ENCODE measurements at places on chromosomes 1 and 21.

- DNase-seq: no peak
These were observed 19.2 kb downstream of the EFCAB14 start for GRCh38 chr1:46699666-46700065.

GRCh38 chr1:27795601-27796000 is 22.6 kb downstream of the STX12 start:
- no peak for DNase-seq

DNA sequence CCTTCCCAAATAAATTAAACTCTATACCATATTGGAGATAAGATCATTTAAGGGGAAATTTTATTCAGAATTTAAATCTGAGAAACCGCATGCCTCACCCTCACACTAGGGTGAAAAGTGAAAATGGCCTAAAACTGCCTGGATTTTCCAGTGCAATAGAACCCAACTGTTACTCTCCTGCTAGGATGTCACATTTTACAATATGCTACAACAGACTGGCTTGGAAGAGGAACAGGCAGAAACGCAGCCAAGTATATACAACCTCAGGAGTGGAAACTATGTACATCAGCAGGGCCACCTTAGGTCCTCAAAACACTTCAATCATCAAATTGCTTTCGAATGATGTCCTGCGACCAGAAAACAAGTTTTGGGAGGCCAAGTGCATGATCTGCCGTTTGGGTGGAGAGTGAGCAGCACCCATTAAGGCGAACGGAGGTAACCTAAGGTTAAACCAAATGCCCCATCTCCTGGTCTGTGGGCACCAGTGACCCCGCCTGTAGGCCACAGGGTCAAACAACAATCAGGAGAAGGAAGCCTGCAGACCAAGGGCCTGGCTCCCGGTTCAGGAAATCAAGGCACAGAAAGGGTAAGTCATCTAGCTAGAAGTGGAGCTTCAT is 4.9 kb downstream of the RCAN1 start:
- no peak for DNase-seq

DNA sequence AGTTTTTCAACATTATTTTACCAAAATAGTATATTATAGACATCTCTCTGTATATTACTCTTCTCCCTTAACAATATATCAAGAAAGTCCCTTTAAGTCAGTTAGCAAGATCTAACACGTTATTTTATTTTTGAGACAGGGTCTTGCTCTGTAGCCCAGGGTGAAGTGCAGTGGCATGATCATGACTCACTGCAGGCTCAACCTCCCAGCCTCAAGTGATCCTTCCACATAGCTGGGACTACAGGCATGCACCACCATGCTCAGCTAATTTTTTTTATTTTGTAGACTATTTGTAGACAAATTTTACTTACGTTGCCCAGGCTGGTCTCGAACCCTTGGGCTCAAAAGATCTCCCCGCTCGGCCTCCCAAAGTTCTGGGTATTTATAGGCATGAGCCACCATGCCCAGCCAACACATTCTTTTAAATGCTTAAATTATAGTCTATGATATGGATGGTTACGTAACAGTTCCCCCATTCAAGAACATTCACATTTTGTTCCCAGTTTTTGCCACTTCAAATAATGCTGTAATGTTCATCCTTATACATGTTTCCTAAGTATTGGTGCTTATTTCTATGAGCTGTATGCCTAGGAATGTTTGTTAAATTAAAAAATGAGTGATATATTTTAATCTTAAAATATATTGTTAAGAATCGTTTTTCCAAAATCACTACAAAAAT is 70.4 kb downstream of the TUT4 start:
- DNase-seq: no peak

DNA sequence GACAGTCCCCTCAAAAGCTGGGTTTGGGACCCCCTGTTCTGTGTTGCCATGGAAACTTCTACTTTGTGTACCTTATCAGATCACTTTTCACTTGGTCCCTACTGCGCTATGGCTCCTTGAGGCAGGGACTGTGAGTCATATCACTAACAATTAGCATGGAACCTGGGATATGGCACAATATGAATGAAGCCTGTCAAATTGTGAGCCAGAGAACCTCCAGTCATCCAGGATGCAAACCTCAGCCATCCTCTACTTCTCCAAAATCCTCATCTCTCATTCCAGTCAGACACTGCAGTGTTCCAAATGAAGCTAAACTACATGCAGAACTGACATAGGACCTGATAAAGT is 11.2 kb upstream of the CAPZB start:
- DNase-seq: no peak

GRCh38 chr1:107019166-107019565 is 37.3 kb upstream of the PRMT6 start:
- DNase-seq: no peak

- no peak for DNase-seq
These were observed 70.5 kb downstream of the RGS7 start for GRCh38 chr1:241286486-241286885.

GRCh38 chr1:10751160-10751559 is 45.3 kb downstream of the CASZ1 start:
- no peak for DNase-seq

DNA sequence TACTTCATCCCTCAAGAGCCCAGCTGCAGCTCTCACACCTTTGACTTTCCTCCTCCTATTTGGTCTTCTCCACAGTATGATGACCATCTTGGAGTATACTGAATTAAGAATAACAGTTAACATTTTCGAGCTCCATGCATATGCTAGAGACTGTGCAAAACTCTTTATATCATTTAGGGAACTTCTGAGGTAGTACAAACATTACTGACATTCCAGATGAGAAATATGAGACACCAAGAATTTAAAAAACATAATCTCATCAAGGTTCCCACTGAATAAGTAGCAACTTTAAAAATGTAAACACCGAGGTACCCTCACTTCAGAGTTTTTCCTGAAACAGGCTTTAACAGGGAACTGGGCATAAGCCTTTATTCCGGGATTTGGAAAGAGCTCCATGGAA is 22.7 kb downstream of the FMO3 start:
- DNase-seq: no peak

- DNase-seq: no peak
These were observed 30.0 kb downstream of the XCL2 start for GRCh38 chr1:168513656-168514404.

DNA sequence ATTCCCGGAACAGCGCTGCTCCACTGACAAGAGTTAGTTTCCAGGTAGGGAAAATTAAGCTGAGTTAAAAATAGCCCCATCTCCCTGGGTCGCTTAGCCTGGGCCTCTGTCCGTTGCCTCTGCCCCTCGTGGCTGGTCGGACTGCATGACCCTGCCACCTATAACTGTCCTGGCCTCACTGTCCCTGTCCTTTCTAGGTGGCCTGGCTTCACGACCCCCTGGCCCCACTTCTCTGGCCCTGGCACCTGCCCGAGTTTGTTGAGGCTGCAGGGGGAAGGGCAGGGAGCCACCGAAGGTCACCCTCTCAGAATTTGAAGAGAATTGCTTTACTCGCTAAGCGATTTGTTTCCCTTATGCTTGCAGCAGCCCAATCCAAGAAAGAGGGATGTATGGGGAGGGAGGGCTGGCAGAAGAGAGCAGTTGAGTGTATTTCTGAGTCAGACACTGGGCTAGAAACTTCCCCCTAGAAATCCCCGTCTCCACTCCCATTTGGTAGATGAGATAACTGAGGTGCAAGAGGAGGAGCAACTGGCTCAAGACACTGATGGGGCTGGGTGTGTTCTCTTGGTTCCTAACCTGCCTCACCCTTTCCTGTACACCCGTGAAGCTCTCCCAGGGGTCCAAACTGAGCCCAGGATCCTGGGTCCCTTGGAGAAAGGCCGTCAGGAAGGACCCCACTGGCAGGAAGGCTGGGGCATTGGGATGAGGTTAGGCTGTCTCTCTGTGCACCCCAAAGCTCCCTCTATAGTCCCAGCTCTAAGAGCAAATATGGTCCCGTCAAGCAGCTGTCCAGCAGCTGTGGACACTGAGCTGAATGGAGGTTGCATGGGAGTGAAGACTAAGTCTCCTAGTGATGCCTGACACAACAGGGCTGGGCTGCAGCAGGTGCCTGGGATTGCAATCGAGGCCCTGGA is 2.9 kb upstream of the EDN2 start:
- no peak for DNase-seq

- no peak for DNase-seq
These were observed 20.8 kb upstream of the ECE1 start for GRCh38 chr1:21311016-21311415.

DNA sequence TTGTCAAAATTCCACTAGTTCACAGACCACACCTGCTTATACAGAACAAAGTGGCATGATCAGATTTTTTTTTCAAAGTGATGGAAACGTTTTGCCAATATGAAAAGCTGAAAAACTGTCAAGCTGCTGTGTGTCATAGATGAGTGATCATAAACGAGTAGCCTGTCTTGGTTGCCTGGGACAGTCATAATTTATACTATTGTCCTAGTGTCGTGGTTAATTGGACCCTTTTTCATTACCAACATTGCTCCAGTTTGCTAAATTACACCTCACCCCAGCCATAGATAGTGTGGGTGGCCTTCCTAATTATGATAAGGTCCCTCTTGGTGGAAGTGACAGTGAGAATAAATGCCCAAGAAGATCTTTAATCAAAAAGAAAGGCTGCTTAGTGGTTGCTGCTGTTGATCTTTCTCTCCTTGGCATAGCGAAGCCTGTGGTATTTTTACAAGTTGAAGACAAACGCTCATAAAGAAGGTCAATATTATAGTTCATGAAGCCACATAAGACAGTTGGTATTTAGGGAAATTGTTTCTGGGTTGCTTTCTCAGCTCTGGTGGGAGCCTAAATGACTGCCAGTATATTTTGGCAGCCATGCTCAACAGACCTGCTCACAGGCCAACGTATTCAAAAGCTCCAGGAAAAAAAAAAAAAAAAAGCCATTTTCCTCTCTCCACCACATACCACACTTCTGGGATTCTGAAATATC is 478.1 kb downstream of the PLA2G4A start:
- no peak for DNase-seq

- no peak for DNase-seq
These were observed 74.1 kb downstream of the SERINC2 start for GRCh38 chr1:31487143-31487542.

- DNase-seq: no peak
These were observed 22.5 kb upstream of the PWP2 start for GRCh38 chr21:44084496-44085241.

- no peak for DNase-seq
These were observed 39.6 kb upstream of the PGBD5 start for GRCh38 chr1:230465691-230466090.

DNA sequence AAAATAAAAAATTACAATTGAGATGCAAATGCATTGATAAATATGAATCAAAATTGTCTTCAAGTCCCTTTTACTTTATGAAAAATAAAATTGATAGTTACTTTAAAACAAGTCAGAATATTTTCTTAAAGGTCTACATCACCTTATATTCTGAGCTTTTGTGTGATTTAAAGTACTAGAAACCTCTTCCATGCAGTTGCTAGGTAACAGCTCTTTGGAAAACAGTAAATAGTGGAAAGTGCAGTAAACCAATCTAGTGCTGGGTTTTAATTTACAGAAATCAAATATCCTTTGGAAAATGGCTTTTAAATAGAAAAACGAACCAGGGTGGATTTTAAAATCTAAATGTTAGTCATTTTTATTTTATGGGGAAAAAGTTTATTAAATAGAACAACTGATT is 227.9 kb downstream of the KCNT2 start:
- no peak for DNase-seq

GRCh38 chr1:229578168-229579058 is 19.9 kb upstream of the ABCB10 start:
- DNase-seq: no peak

- no peak for DNase-seq
These were observed 45.1 kb upstream of the MACF1 start for GRCh38 chr1:39159224-39160036.

DNA sequence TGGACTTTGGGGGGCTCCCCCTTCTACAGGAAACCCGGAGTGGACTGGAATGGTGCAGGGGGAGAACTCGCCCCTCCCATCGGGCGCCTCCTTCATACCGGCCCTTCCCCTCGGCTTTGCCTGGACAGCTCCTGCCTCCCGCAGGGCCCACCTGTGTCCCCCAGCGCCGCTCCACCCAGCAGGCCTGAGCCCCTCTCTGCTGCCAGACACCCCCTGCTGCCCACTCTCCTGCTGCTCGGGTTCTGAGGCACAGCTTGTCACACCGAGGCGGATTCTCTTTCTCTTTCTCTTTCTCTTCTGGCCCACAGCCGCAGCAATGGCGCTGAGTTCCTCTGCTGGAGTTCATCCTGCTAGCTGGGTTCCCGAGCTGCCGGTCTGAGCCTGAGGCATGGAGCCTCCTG is at the start of gene TNFRSF14:
Gene TNFRSF14 (plus strand): TSS at position 95 of the 401 bp plus-strand sequence. CDS start 294 bp downstream, at position 389.
- no peak for DNase-seq

DNA sequence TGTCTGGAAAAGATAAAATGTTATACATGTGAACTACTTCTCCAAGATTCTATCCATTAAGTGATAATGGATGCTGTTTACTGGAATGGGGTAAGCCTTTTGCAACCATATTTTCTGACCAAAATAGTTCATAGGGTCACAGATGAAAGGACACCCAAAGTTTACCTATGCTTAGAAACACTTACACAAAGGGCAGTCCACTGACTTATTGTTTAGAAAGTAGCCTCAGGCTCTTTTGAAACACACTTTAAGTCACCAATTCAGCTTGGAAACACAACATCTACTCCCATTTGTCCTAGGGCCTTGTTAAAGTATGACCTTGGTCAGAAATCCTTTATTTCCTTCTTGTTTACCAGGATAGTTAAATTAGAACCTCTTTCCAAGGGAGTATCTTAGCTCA is 28.7 kb upstream of the VTCN1 start:
- no peak for DNase-seq
